ENCODE measurements at places on chromosomes 12 and 14.

- no peak for DNase-seq
Observed at GRCh38 chr12:92088805-92089204, 56.8 kb downstream of the BTG1 start.

DNA sequence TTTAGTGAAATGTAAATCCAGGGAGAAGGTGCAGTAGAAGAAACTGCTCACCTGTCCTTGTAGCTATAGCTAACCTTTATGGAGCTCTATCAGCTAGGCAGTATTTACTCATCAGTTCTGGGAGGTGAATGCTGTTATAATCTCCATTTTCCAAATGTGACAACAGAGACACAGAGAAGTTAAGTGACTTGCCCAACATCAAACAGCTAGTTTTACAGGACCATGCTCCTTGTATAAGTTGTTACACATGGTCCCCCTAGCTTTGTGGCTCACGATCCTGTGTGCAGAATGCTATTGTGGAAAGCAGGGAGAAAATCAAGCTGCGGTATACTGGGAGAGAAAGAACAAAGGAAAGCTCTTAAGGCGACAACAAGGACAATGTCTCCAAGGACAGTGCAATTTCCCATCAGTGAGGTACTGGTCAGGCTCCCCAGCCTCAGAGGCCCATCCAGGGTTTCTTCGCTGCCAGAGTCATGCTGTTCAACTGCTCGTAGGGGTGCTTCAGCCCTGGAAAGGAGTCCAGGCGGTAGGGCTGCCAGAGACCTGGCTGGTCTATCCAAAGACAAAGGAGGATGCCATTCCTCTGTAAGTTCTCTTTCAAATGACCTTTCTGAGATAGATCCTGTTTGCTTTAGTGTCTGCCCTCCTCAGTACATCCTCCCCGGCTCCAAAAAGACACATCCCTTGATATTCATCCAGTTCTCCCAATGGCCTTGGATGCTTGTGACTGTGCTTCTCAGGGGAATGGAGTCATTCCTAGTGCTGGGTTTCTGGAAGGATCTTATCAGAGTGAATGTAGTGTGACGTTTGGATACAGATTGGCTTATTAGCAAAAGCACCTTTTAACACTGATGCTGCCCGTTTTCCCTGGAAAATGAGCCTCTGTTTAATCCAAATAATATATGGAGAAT, 95.5 kb downstream of the ARF6 start:
- no peak for DNase-seq

DNA sequence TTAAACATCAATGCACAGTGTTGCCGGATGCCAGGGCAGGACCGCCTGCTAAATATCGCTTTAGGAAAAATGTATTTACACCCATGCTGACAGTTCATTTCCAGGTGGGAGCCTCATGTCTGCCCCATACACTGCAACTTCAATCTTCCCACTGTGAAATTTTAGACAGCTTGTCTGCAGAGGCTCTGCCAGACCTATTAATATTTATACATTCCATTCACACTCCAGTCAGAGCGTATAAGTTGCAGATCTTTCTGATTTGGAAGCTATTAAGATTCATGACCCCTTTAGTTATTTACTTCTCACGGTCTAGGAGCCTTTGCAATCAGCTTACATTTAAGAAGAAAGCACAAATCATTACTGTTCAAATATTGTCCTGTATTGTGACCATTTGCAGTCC, 357.4 kb downstream of the ATP23 start:
- no peak for DNase-seq

DNA sequence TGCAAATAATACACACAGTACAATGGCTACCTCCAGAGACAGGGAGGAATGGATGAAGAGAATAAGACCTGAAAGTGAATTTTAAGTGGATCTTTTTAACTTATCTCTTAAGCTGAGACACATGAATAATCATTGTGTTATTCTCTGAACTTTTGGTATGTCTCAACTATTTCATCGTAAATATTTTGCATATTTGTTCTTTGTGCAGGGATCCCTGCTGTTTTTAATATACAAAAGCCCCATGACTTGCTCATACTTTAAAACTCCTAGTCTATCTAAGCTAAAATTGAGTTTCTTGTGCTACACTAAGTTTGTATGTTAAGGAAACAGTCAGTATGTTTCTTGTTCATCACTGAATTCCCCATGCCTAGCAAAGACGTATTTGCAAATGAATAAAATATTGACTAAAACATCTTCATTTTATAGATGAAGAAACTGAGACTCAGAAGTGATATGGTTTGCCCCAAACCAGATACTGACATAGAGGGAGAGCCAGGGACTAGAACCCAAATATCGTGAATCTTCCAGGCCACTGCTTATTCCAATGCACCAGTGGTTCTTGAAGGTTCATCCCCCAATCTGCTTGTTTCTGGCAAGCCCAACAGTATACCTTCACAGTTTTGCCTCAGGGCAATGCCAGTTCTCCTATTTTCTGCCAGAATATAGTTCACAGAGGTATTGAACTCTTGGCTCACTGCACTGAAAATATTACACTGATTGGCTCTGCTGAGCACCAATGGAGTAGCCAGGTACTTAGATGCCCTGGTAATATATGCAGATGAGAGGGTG, 356.9 kb downstream of the MED13L start:
- DNase-seq: no peak

- DNase-seq: no peak
Observed at GRCh38 chr14:102985665-102986064, 63.2 kb downstream of the AMN start.

GRCh38 chr14:33799705-33800570, 150.9 kb downstream of the EGLN3 start:
- no peak for DNase-seq

- DNase-seq: no peak
Observed at GRCh38 chr14:32304296-32304695, 24.8 kb upstream of the AKAP6 start.

GRCh38 chr12:52181746-52182145, 10.1 kb downstream of the KRT80 start:
- DNase-seq: no peak

- DNase-seq: no peak
Observed at GRCh38 chr12:84056-84455, 17.5 kb downstream of the IQSEC3 start.

- no peak for DNase-seq
Observed at GRCh38 chr12:75714462-75715322, 203.3 kb upstream of the KRR1 start.

All from effector CD8-positive, alpha-beta T cell (primary cell).